SK-MEL-5 (cell line): ENCODE measurements at places on chromosomes 5 and 9.

GRCh38 chr9:6630502-6631206 lies 14.9 kb downstream of the GLDC start:
- DNase-seq = no peak

- peak; percentile 36 for DNase-seq
These were observed 2.8 kb upstream of the RICTOR start for GRCh38 chr5:39076757-39077728.

- no peak for DNase-seq
These were observed 343.0 kb upstream of the SGCD start for GRCh38 chr5:155983954-155984353.

- DNase-seq = no peak
These were observed 144.6 kb upstream of the MRPS30 start for GRCh38 chr5:44663991-44664710.

DNA sequence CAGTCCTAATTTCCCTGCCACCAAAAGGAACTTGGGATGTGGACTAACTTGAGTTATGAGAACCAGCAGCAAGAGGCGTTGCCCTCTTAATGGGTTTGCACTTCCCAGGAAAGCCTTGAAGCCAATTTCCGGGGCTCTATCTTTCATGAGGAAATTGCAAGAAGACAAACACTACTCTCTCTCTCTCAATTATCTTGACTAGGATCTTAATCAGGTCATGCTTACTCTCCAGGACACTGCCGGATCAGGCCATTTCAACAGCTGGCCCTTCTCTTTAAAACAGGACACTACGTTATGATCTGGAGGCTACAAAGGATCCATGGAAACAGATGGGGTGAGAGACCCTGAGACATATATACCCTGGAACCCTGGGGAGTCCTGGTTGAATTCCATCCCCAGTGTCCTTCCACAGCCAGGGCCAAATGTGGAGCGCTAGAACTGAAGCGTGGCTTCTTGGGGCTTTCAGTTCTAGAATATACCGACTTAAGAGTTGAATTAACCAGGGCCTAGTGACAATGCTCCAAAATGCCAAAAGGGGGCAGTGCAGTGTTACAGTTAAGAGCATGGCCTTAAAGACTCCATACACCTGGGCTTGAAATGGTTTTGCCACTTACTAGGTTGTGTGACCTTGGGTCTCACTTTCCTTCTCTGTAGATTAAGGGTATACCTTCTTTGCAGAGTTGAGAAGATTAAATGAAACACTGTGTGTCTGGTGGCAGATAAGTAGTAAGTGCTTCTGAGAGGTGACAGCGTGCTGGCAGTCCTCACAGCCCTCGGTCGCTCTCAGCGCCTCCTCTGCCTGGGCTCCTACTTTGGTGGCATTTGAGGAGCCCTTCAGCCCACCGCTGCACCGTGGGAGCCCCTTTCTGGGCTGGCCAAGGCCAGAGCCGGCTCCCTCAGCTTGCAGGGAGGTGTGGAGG lies 21.1 kb downstream of the FAM219A start:
- DNase-seq = peak; percentile 73
